Stimulated activated CD4-positive, alpha-beta T cell treated with anti-CD3 and anti-CD28 coated beads, Interleukin-4, amount 100 ng/mL, for 24 hours (primary cell): ENCODE measurements at places on chromosomes 4 and X.

DNA sequence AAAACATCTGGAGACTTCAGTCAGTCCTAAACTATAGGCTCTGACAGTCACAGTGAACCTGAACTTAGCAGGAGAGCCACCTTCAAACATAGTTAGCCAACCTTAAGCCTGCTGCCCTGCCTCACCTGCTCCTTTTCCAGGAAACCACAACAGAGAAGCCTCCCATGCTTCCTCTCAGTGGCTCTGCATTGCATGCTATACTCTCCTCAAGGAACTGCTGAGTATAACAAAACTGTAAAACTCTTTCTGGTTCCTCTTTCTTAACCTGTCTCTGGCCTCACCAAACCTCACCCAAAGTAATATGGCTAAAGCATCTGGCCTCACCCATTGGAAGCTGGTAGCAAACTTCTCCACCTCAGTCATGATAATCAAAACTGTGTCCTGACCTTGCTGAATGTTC, 122.1 kb downstream of the ANKRD50 start:
- DNase-seq = no peak

DNA sequence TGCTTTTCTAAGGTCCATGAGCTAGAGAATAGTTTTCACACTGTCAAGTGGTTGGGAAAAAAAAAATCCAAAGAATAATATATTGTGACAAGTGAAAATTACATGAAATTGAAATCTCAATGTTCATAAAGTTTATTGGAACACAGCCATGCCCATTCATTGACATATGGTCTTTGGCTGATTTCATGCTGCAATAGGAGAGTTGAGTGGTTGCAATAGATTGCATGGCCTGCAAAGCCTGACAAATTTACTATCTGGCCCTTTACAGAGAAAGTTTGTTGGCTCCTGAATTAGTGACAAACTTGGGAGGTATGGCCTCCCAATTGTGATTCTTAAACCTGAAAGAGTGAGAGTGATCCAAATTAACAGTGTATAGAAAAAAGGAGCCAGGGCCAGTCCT, 115.5 kb upstream of the FAM9C start:
- no peak for DNase-seq

GRCh38 chrX:68685685-68686084, 38.2 kb downstream of the STARD8 start:
- DNase-seq = no peak

GRCh38 chrX:12979616-12980015, 4.7 kb downstream of the TMSB4X start:
- DNase-seq = no peak

GRCh38 chrX:42678133-42678532, 99.8 kb downstream of the PPP1R2C start:
- DNase-seq = no peak

DNA sequence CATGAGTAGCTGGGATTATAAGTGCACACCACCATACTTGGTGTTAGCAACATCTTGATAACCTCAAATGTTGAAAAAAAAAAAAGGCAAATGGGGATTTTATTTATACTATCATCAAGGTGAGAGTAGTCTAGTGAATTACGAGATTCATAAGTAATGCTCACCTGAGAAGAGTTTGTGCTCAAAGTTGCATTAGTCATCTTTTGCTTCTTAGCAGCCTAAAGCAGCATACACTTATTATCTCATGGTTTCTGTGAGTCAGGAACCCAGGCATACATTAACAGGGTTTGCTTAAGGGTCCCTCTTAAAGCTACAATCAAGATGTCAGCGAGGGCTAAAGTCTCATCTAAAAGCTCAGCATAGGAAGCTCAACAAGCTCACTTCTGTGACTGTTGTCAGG, 8.2 kb upstream of the EXOSC9 start:
- DNase-seq = no peak

- DNase-seq = no peak
Measured at GRCh38 chrX:5341902-5342301, 886.8 kb downstream of the NLGN4X start.

DNA sequence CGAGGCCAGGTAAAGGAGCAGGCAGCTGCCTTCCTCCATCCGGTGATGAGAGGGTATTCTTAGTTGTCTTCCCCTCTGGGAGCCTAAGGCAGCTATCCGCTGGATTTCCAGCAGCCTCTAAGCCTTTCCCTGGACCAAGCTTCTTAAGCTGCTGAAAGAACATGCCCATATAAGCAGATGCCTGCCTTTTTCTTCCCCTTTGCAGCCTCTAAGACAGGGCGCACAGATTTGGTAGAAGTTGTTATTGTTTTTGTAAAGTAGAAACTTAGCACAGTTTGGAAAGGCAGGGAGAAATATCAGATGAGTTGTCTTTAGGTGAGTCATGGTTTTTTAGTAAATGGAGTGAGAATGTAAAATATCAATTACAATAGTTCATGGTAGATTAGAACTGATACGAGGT, 210.8 kb downstream of the ARHGAP10 start:
- DNase-seq = no peak

- DNase-seq = no peak
Measured at GRCh38 chrX:94288972-94289371, 615.0 kb downstream of the FAM133A start.

- DNase-seq = no peak
Measured at GRCh38 chr4:4784379-4784778, 75.1 kb upstream of the MSX1 start.

DNA sequence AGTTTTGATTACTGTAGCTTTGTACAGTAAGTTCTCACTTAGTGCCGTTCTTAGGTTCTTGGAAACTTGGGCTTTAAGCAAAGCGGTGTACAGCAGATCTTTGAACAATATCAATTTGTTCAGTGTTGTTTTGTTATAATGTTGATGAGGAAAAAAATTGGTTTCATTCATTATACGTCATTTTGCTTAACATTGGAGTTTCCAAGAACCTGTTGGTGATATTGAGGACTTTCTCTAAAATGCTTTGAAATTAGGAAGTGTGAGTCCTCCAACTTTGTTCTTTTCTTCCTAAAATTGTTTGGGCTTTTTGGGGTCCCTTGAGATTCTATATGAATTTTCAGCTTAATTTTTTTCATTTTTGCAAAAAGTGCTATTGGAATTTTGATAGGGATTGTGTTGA, 49.1 kb downstream of the STAG2 start:
- DNase-seq = no peak

- no peak for DNase-seq
Measured at GRCh38 chrX:110218591-110218990, 99.3 kb downstream of the AMMECR1 start.

GRCh38 chrX:15204130-15204751, 65.6 kb downstream of the ASB9 start:
- DNase-seq = no peak

- DNase-seq = no peak
Measured at GRCh38 chrX:10512258-10512657, 108.1 kb downstream of the MID1 start.

GRCh38 chrX:139194571-139195280, 335.8 kb upstream of the F9 start:
- DNase-seq = no peak

GRCh38 chr4:149065753-149066152, 623.5 kb upstream of the NR3C2 start:
- no peak for DNase-seq

DNA sequence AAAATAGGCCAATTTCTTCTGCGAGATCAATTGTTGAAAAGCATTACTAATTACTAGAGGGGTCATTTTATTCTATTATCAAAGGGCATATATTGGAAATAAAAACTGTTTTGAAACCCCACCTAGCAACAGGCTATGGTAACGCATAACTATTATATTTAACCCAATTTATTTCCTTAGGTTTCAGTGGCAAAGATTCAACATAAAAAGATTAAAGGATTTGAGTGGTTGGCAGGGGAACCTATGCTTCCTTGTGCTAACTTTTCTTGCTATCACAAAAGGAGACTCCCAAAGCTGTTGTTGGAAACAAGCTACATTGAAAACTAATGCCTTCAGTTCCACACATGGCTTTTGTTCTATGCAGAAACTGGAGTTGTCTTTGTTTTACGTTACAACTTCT, 166.9 kb upstream of the KLF3 start:
- no peak for DNase-seq

DNA sequence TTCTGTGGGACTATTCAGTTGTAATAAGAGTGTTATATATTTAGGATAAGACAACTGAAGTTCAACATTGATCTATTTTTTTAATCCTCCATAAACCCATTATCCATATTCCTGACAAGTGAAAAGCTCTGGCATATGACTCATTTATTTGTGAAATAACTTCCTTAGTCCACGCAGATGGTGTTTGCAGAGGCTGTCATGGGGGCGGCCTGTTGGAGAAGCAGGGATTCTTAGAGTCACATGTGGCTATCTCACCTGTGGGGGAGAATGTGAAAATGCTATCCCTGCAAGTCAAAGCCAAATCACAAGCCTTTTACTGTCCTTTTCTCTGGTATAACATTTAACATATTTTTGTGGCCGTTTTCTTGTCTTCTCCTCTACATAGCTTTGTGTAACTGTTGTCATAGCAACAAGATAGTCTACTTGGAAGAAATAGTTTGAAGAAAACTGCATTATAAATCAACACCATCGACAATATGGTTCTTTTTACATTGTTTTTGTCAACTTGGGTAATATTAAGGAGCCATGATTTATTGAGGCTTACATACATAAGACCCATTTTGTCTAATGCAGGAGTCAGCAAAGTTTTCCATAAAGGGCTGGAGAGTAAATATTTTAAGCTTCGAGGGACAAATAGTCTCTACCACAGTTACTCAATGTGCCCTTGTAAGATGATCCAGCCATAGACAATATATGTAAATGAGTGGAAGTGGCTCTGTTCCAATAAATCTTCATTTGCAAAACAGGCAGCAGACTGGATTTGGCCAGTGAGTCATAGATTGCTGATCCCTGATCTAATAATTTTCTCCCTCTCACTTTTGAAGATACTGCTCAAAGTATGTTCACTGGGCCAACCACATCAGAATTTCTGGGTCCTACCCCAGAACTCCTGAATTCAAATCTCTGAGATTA, 395.0 kb downstream of the DTHD1 start:
- DNase-seq = no peak

GRCh38 chr4:53785996-53786395, 194.7 kb upstream of the LNX1 start:
- no peak for DNase-seq

DNA sequence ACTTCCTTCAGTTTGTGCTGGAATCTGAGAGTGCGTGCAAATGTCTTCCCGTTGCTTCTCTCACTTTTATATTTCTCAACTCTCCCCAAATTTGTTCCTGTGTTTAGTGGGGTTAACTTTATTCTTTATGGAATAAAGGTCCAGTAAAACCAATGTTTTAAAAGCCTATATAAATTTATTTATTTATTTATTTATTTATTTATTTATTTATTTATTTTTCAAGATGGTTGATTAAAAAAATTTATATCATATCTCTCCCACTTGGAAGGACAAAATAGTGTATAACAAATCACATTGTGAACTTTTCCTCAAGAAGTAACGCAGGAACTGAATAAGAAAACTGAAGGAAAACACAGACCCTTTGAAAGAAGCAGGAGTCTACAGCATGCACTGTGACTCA, 95.3 kb upstream of the ITM2A start:
- DNase-seq = no peak

- no peak for DNase-seq
Measured at GRCh38 chr4:155789391-155789790, 30.6 kb downstream of the GUCY1B1 start.

DNA sequence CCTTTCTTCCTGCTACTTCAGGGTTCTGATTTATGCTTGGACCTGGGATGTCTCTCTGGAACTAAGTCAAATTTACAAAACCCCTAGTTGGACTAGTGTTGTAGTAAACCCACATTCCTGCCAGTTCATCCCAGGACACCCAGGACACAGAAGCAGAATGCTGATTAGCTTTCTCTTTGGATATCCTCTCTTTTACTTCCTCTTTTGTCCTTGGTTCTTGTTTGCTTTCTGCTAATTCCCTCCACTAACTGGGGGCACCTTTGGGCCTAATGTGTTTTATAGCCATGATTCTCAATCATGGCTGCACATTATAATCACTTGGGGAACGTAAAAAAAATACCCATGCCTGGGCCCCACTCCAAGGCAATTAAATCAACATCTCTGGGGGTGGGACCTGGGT, 42.5 kb downstream of the LANCL3 start:
- DNase-seq = no peak

- DNase-seq = no peak
Measured at GRCh38 chrX:147763131-147763530, 148.6 kb upstream of the FMR1 start.

DNA sequence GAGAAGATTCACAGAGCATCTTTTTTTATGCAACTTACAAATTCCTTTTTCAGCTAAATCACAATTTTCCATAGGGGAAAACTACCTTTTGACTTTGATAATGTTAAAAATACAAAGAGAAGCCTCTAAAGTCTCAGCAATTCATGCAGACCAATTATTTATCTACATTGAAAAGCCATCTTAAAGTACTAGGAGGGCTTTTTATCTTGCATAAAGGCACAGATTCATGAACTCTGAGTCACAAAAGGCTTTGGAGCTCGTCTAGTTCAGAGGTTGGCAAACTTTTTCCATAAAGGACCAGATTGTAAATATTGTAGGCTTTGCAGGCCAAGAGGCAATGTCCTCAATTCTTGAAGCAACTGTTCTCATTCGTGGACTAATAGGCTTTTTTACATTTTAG, 210.4 kb upstream of the HDX start:
- DNase-seq = no peak

GRCh38 chrX:25072247-25072646, 56.5 kb upstream of the ARX start:
- no peak for DNase-seq

- DNase-seq = peak; percentile 26
Measured at GRCh38 chrX:152632445-152633097, 5.1 kb upstream of the GABRQ start.

GRCh38 chr4:9901257-9901656, 119.8 kb downstream of the DRD5 start:
- no peak for DNase-seq

- no peak for DNase-seq
Measured at GRCh38 chr4:144171697-144172096, 31.2 kb upstream of the GYPA start.

DNA sequence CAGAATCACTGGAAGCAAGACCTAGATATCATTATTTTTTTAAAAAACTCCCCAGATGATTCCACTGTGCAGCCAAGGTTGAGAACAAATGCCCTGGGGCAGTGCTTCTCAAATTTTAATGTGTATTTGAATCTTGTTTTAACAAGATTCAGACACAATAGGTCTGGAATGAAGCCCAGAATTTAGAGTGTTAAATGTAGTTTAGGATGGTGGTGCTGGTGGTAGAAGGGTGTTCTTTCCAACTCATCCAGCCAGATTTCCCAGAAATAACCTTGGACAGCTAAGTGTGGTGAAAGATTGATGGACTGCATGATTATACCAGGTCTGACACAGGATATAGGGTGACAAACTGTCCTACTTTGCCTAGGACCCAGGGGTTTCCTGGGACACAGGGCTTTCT, 120.1 kb upstream of the MED14 start:
- DNase-seq = no peak

DNA sequence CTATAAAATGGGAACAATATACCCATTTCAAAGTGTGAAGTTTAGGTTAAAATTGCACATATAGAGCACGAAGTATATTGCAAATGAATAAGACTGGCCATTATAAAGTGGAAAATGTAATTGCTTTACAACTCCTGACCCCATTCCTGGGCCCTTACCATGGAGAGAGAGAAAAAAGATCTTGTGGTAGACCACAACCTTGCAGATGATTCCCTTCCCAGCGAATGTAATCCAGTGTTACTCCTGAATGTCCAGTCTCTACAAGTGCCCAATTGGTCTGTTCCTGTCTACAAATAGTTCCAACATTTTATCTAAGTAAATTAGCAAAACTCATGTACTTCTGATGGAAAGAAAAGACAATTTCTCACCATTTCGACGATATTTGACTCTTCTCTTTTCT, 184.1 kb upstream of the LNX1 start:
- no peak for DNase-seq
